Nephron progenitor cell (in vitro differentiated cells): ENCODE measurements at places on chromosomes 16 and 17.
A peak's percentile ranks its signal among the peaks of the same experiment; 100 is the strongest.

- DNase-seq, result no peak
Observed at GRCh38 chr16:71780521-71781089, 28.0 kb downstream of the AP1G1 start.

- DNase-seq, result no peak
Observed at GRCh38 chr16:66115373-66115772, 251.1 kb upstream of the CDH5 start.

DNA sequence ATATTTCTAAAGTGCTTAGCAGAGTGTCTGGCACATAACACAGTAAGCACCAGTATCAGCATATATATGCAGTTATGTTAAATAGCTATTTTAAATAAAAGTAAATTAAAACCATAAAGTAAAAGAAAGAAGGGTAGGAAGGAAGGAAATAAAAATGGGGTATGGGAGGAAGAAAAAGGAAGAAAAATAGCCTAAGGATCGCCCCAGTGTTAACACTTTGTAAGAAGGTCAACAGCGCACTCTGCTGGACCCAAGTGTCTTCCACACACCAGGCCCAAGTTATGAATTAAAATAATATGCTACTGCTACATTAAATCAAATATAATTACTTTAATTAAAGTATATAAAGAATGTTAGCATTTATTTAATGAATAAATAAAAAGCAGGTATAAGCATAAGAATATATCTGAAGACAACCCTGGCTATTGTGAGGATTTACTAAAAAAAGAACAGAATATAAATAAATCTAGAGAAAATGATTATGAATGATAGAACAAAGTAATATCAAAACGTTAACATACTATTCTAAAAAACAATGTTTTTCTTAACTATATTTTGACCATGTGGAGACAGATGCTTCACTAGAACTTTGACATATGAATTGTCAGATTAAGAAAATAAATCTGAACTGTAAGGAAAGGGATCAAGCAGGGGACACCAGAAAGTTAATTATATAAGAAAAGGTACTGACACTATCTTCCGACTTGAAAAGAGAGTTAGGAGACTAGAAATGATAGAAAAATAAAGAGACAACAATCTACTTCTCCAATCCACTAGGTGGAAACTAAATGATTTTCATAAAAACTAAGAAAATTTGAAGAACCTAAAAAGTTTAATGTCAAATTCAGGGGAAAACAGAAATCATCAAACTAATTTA lies 25.9 kb downstream of the BRIP1 start:
- DNase-seq, result peak; percentile 51

DNA sequence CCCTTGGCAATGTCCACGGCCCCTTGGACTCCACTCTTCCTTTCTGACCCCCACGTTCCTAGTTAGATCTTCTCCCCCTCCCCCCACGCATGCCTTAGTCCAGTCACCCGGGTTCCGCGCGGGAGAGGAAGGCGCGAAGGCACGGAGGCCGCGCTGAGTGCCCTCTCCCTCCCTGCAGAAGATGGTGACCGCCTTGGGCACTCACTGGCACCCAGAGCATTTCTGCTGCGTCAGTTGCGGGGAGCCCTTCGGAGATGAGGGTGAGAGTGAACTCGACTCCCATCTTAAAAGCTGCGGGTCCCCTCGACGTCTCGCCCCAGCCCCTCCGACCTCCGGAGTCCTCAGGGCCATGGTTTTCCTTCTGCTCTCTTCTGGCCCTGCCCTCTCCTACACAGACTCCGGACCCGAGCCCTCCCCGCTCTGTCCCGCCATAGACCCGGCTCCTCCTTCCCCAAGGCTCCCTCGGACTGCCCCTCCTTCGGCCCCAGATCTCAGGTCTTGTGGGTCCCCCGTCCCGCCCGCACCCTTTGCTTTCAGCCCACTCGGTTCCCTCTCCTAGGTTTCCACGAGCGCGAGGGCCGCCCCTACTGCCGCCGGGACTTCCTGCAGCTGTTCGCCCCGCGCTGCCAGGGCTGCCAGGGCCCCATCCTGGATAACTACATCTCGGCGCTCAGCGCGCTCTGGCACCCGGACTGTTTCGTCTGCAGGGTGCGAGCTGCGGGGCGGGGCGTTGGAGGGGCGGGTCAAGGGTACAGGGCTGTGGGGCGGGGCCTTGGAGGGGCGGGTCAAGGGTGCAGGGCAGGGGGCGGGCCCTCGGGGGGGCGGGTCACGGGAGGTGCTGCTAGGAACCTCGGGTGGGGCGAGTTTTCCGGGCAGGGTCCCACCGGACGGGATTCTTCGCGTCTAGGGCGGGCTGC lies 4.6 kb downstream of the TGFB1I1 start:
- peak; percentile 83 for DNase-seq

- no peak for DNase-seq
Observed at GRCh38 chr17:82332669-82333278, 792 bp downstream of the SECTM1 start.

DNA sequence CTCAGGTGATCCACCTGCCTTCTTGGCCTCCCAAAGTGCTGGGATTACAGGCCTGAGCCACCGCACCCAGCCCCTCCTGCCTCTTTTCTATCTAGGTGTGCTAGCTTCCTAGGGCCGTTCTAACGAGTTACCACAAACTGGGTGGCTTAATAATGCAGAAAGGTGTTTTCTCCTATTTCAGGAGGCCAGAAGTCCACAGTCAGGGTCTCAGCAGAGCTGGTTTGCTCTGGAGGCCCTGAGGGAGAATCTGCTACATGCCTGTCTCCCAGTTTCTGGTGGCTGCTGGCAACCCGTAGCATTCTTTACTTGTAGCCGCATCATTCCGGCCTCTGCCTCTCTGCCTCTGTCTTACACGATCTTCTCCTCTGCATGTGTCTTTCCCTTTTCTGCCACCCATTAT lies 89.2 kb downstream of the NTN1 start:
- no peak for DNase-seq

- no peak for DNase-seq
Observed at GRCh38 chr17:64148699-64149098, 18.8 kb upstream of the ERN1 start.
